Mucosa of gallbladder (tissue), 1 donor: ENCODE measurements at places on chromosomes 5 and 9. TPM values are rescaled to one million over a fixed set of nuclear protein-coding genes. Genes with fewer than 3 reads are reported as not detected.

TRIM7 gene
- total RNA-seq = 1.2 TPM

SLC6A3 gene
- total RNA-seq = 0.23 TPM

GARIN3 gene
- total RNA-seq = not detected

STKLD1 gene
- 1.1 TPM for total RNA-seq

LHX2 gene
- 0.17 TPM for total RNA-seq

IRX2 gene
- total RNA-seq = 0.26 TPM

OLFM1 gene
- total RNA-seq = 13.4 TPM

FRMD3 gene
- total RNA-seq = 3.6 TPM

PCDHGA1 gene
- 0.72 TPM for total RNA-seq

MRPS30 gene
- 45.1 TPM for total RNA-seq

RHOBTB3 gene
- total RNA-seq = 38.6 TPM

SHROOM1 gene
- 96.1 TPM for total RNA-seq

SH2D3C gene
- total RNA-seq = 9.1 TPM

GPR21 gene
- total RNA-seq = 1.9 TPM

ASTN2 gene
- total RNA-seq = 4.4 TPM

SPINK4 gene
- total RNA-seq = 2.5 TPM

LEAP2 gene
- 42.4 TPM for total RNA-seq

FAM78A gene
- total RNA-seq = 7.5 TPM

RACK1 gene
- 1,033 TPM for total RNA-seq

SPATA9 gene
- total RNA-seq = 0.20 TPM

TNFSF8 gene
- total RNA-seq = 2.8 TPM

KCNMB1 gene
- 20.9 TPM for total RNA-seq
